Hematopoietic multipotent progenitor cell treated with erythropoietin and hydrocortisone succinate and interleukin-3 and kit ligand, for 15 days (in vitro differentiated cells): ENCODE measurements at places on chromosomes 6 and 20.

DNA sequence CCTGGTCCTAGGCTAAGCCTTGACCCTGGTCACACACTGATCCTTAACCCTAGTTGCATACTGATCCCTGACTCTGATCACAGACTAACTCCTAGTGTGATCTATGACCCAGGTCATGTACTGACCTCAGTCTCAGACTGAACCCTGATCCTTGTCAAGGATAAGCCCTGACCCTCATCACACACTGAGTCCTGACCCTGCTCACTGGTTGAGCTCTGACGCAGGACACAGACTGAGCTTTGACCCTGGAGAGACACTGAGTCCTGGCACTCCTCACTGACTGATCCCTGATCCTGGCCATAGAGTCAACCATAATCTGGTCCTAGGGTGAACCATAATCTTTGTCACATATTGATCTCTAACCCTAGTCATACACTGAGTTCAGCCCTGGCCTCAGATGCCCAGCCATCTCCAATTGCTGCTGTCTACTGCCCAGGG lies 37.9 kb downstream of the KCNB1 start:
- no peak for DNase-seq

- DNase-seq, result no peak
These were observed 59.4 kb downstream of the PDSS2 start for GRCh38 chr6:107399935-107400334.

GRCh38 chr6:112886415-112886814 lies 539.3 kb downstream of the RFPL4B start:
- no peak for DNase-seq

GRCh38 chr6:161439093-161439492 lies 165.2 kb upstream of the AGPAT4 start:
- DNase-seq, result no peak

- no peak for DNase-seq
These were observed 5.6 kb upstream of the FAM50B start for GRCh38 chr6:3843379-3844096.

GRCh38 chr6:11729076-11729475 lies 49.5 kb downstream of the ADTRP start:
- no peak for DNase-seq

GRCh38 chr20:40808936-40809335 lies 119.9 kb upstream of the MAFB start:
- no peak for DNase-seq

DNA sequence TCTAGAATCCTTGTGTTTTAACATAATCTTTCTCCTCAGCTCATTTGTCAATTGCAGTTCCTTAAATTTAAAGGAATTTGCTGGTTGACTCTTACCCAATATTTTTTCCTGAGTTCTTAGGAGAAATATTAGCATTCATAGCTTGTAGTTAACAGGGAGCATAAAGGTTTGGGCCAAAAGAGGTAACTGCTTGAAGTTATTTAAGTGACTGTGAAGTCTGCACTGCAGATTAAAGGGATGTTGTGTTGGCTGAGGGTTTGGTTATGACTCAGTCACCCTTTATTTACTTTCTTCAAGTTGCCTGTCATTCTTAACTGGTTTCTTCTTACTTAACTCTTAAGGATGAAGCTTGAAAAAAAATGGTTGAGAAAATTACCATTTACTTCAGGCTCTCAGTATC lies 220.3 kb upstream of the LAMP5 start:
- DNase-seq, result no peak

GRCh38 chr6:152502421-152503188 lies 134.6 kb downstream of the SYNE1 start:
- no peak for DNase-seq

- DNase-seq, result no peak
These were observed 100.0 kb upstream of the TAB2 start for GRCh38 chr6:149217466-149217888.

- no peak for DNase-seq
These were observed 44.8 kb downstream of the FARS2 start for GRCh38 chr6:5305968-5306626.

- no peak for DNase-seq
These were observed 225.5 kb downstream of the BMP7 start for GRCh38 chr20:57040924-57041323.

GRCh38 chr6:51200676-51201075 lies 382.0 kb downstream of the TFAP2B start:
- no peak for DNase-seq

DNA sequence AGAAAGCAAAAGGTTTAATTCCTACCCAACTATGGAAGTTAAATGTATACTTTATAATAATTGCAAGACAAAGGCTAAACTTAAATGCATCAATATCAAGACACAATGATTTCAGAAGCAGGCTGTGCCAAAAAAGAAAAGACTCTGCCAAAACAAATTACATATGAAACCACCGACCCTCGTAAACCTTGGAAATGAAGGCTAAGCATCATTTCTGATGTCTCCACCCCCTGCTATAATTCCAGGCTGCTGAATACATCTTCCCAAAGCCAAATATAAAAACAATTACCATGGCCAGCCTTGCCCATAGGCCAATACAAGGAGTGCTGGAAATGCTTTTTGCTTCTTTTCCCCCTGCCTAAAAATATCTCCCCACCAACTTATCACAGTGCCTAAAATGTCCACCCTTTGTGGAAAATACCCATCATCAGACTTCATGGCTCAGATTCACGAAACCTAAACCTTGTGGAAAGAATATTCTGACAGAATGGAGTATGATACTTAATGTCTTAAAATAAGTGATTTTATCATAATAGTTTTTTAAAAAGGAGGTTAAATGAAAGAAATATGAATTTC lies 37.4 kb downstream of the RCAN2 start:
- no peak for DNase-seq

GRCh38 chr20:10433014-10433622 lies 904 bp downstream of the MKKS start:
- DNase-seq, result no peak

- DNase-seq, result peak; percentile 15
These were observed 33.6 kb downstream of the FAM209B start for GRCh38 chr20:56566621-56567020.

DNA sequence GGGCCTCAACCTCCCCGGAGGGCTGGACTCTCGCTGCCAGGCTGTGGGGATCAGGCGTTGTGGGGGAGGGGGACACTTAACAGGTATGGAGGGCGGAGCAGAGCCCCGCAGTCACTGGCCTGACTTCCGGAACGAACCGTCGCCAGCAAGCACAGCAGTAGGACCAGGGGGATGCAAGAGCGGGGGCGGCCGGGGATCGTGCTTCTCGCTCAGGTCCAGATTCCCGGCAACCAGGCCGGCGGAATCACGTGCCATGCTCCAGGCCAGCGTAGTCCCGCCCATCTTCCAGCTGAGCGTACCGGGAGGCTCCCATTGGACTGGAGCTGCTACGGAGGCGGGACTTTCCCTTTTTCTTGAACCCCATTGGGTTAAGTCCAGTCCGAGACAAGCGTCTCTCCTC lies 10.0 kb upstream of the POU5F1 start:
- peak; percentile 79 for DNase-seq

DNA sequence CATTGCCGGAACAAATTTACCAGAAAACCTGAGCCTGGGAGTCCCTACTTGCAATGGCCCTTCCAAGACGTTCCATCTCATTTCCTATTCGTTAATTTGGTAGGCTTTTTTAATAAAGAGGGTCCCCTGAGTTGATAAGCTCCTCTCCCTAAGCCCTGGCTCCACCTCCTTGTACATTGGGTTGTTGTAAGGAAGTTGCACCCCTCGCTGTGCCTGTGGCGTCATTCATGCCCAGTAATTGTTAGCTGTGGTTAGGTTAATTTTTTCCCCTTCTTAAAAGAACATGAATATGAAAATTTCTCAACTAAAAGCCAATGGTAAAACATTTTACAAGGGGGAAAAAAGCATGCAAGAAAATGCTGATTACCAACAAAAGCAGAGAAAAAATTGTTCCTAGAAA lies 91.9 kb downstream of the SLC24A3 start:
- DNase-seq, result no peak

GRCh38 chr20:23121751-23122320 lies 35.7 kb upstream of the CD93 start:
- no peak for DNase-seq

DNA sequence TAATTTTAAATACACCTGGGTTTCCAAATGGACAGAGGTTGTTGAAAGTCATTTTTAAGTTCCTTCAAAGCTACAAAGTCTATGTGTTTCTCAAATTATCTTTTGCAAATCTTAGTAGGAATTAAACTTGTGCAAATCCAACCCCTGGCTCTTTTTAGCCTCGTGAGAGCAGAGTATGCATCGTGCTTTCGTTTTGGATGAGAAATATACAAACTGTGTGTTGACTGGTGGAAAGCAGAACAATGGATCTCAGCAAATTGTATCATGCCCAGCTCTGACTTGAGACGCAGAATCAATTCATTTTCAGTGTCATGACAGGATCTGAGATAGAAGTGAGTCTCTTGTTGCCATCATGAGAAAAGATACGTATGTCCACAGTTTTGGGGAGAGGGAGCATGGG lies 542.4 kb upstream of the FLRT3 start:
- DNase-seq, result no peak

- DNase-seq, result no peak
These were observed 45.7 kb upstream of the RPS6KA2 start for GRCh38 chr6:166672624-166673206.

DNA sequence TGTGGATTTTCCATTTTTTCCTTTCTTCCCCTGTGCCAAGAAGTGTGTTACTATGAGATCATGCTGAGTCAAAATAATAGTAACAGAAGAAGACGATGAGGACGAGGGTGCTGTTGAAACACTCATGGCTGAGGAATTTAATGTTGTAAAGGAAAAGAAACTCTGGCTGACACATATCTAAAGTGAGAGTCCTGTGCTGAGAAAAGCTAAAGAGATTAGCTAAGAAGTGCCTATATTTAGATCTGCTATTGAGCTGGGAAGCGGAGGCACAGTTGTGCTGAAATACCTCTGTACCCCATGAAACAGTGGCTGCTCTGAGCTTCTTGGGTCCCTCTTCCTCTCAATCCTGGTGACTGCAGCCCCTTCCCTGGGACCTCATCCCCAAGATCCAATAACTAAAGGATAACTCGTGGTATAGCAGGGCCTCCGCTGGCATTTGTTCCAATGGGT lies 1.1 kb upstream of the SYTL3 start:
- no peak for DNase-seq

DNA sequence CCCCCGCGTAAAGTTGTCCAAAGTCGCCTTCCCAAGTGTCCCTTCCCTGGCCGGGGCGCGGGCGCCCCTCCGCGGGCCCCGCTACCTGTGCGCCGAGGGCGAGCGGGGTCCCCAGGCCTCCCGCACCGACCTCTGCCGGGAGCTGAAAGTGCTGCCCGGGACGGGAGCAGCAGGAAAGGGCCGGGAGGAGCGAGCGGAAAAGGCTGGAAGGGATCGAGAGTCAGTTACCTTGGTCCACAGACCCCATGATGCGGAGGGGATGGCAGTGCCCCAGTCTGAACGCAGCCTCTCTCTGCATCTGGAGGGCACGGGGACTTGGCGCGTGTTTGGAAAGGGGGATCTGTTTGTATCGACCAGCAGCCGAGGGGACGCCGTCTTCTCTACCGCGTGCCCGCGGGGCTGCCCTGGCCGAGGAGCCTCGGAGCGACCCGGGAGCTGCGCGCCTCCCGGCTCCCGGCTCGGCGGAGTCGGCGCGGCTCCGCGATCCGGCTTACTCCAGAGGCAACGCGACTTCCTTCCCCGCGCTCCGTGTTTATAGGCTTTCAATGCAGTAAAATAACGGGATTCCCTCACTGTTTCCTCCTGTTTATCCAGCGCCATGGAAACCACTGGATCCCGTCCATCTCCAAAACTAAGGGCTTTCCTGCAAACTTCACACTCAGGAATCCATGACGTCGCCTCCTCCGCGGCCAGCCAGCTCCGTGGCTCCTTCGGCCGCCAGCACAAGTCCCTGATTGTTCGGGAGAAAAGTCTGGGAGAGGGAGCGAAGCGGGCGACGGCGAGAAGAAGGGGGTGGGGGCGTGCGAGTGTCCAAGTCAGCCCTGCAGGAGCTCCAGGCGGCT lies 20.0 kb upstream of the NFATC2 start:
- no peak for DNase-seq

DNA sequence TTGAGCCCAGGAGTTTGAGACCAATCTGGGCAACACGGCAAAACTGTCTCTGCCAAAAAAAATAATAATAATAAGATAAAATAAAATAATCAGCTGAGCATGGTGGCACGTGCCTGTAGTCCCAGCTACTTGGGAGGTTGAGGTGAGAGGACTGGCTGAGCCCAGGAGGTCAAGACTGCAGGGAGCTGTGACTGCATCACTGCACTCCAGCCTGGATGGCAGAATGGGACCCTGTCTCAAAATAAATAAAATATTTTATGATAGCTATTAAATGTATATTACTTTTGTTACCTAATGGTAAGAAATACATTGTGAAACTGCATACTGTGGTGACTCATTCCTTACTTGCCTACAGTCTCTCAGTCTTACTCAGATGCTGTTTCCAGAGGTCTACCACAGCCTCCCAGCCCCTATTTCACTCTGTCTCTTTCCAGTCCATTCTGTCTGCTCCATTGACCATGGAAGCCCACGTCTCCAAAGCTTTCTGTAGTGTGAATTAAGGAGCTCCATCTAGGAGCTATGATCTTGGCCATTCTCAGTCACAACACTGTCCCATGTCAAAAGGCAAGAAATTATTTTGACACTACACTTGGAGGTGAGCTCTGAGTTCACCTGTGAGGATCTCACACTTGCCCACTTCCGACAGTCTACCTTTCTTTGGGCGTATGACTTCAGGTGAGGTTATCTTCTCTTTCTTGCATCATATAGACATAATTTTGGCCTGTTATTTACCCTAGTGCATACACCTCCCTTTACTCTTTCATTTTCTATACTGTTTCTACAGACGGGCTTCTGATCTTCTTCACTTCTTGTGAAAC lies 22.4 kb upstream of the SNX9 start:
- DNase-seq, result no peak

- no peak for DNase-seq
These were observed 10.9 kb downstream of the ECHDC1 start for GRCh38 chr6:127332383-127332961.

GRCh38 chr20:44714701-44715498 lies at the start of gene CCN5:
TSS of gene CCN5 (plus strand) at chr20:44715369. CDS start at chr20:44715391, 22 bp downstream.
- DNase-seq, result peak; percentile 70

DNA sequence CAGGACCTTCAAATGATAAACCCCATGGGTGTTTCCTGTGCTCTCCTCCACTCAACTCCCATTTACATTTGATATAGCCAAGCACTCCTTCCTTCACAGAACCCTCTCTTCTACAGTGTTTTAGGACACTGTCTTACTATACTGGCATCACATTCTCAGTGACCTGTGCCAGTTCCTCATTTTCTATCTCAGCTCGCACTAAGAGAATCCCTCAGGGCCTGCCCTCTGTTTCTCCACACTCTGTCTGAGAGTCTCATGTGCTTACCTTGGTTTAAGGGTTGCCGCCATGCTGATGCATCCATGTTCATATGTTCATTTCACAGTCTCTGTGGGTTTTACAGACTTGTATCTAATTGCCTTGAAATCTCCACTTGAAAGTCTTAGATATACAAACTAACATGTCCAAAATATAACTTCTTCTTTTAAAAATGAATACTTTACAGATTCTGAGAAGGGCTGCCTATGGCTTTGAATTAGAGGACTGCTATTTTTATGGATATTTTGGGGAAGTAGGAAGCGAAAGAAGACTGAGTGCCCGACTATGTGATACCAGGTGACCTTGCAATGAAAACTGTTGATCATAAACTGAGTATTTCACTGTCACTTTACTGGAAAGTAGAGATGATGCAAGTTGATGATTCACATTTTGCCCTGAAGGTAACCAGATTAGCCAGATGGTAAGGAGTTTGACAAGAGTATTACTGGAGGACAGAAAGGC lies 153.1 kb upstream of the SIM1 start:
- no peak for DNase-seq

- DNase-seq, result no peak
These were observed 29.1 kb downstream of the BFSP1 start for GRCh38 chr20:17502105-17502504.
